Keratinocyte (primary cell): ENCODE measurements at places on chromosomes 6 and 20. TPM values are rescaled to one million over a fixed set of nuclear protein-coding genes. Genes with fewer than 3 reads are reported as not detected.

DNA sequence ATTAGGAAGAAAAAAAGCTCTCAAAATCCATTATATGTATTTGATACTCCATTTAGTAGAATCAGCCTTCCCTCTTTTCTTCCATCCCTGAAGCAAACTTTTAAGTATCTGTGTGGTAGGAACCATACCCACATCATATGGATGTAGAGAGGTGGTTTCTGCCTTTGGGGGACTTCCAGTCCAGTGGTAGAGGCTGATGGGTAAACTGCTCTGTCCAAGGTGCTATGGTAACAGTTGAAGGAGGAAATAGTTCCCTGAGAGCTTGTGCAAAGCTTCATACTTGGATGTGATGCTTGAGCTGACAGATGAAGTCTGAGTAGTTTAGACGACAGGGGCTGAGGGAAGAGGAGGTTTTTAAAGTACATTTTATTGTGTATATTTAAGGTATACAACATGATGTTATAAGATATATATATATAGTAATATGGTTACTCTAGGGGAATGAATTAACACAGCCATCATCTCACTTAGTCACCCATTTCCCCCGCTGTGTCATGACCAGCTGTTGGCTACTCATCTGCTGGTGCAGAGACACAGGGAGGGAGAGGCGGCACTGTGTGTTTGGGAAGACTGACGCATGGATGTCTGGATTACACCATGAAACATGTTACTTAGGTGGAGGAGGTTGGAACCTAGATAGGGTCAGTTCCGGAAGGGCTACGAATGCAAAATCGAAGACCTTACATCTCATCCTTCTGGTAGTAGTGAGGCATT lies 185.2 kb downstream of the FARS2 start:
- no peak for DNase-seq

DNA sequence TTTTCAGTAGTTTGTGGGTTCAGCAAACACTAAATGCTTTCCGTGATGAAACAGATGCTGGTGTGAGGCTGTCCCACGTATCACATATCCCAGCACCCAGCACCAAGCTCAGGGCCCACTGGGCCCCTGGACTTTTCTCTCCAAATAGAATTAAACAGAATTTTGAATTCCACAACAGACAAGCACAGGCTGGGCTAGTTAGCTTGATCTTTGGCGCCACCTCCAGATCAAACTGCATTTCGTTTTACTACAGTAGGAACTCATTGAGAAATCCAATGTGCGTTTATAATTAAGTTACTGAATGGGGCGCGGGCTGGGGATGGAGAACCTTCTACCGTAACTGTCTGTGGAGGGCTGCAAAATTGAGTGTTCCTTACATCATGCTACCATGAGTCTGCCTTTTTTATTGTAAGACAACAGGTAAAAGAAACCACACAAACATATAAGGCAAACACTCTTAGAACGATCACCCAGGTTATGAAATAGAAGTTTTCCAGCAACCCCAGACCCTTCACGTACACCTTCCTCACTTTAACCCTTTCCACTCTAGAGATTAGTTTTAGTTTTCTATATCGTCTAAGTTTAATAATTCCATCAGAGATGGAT lies 107.8 kb downstream of the ZFP64 start:
- no peak for DNase-seq

DNA sequence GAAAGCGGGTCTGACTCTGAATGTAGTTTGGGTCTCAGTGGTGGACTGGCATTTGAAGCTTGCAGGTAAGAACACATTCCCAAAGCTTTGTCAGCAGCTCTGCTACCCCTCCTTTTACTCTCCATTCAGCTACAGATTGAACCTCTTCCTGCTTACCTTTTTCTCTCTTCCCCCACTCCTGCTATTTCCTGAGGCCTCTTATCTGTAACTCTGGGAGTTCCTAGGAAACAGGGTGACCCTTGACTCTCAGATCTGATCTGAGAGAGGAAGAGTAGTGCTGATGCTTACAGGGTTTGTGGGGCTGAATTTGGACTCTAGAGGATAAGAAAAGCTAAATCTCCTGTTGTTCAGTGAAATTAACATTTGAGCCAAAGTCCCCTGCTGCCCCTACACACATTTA lies 21.4 kb downstream of the BRPF3 start:
- DNase-seq, result no peak

- no peak for DNase-seq
Observed at GRCh38 chr6:108174371-108175175, 8.8 kb downstream of the NR2E1 start.

DNA sequence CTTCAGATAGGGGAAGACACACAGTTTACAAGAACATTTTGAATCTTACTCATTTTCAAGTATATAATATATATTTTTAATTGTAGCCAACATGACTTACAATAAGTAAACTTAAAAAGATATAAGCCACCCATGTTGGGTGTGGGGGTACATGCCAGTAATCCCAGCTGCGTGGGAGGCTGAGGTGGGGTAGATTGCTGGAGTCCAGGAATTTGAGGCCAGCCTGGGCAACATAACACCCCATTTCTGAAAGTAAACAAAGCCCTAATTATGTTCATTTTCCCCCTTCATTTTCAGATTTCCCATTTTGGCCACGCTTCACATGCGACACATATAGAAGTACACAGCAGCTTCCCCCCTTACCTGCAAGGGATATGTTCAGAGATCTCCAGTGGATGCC lies 30.5 kb downstream of the SERPINB6 start:
- DNase-seq, result no peak

GRCh38 chr6:2921520-2922115 lies 18.5 kb upstream of the SERPINB9 start:
- DNase-seq, result no peak

GRCh38 chr6:35078226-35078850 lies 62.8 kb downstream of the TCP11 start:
- DNase-seq, result no peak

GRCh38 chr20:25544734-25545133 lies 40.6 kb downstream of the NINL start:
- no peak for DNase-seq

DNA sequence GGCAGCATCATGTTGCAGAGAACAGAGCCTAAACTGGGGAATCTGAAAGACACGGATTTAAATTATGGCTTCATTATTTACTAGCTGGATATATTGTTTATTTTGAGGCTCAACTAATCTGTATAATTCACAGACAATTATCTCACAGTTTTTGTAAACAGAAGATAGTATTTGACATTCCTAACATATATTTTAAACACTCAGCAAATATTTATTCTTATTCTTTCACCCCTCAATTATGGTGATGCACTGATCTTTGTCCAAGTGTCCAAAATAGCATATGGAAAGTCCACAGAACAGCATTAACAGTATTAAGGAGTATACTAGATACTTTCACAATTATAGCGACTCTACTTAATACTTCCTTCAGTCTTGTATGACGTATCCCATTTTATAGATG lies 257.0 kb downstream of the ADGRG6 start:
- DNase-seq, result no peak

GRCh38 chr6:17962436-17963031 lies 24.9 kb downstream of the KIF13A start:
- peak; percentile 79 for DNase-seq

DNA sequence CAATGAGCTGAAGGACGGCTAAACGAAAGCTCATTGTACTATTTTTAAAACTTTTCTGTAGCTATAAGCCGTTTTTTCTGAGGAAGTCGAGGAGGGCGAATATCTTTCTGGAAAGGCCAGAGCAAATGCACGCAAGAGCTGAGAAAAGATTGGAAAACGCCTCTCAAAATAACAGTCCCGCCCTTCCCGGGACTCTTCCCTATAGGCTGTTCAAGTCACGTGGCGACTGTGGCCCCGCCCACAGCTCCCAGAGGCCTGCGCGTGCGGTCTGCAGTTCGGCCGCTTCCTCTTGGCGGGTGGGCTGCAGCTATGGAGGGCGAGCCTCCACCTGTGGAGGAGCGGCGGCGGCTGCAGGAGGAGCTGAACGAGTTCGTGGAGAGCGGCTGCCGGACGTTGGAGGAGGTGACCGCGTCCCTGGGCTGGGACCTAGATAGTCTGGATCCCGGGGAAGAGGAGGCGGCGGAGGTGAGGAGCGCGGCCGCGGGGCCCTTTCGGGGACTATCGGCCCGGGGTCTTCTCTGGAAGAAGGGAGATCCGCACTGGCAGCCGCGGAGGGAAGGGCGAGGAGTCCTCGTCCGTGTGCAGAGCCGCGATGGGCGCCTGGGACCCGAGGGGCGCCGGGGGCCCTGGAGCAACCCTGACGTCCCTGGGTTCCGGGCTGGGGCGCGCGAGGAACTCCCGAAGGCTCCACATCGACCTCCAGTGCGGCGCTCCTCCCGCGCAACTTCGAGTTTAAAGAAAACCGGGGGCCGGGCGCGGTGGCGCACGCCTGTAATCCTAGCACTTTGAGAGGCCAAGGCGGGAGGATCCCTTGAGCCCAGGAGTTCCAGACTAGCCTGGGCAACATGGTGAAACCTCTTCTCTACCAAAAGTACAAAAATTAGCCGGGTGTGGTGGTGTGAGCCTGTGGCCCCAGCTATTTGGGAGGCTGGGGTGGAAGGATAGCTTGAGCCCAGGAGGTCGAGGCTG lies at the start of gene SNRNP48:
Gene SNRNP48, plus strand, starts transcription at position 250 of the 969 bp plus-strand sequence. Its CDS starts 60 bp downstream, at position 310.
- peak; percentile 48 for DNase-seq

- DNase-seq, result no peak
Observed at GRCh38 chr6:56802584-56802983, 152.3 kb upstream of the BEND6 start.

GRCh38 chr6:99993533-99994251 lies at the start of gene MCHR2:
TSS of gene MCHR2 (minus strand) at chr6:99994223. CDS start at chr6:99956147, 38,076 bp downstream.
- no peak for DNase-seq

- DNase-seq, result no peak
Observed at GRCh38 chr20:64111841-64112641, 4.7 kb upstream of the NPBWR2 start.

DNA sequence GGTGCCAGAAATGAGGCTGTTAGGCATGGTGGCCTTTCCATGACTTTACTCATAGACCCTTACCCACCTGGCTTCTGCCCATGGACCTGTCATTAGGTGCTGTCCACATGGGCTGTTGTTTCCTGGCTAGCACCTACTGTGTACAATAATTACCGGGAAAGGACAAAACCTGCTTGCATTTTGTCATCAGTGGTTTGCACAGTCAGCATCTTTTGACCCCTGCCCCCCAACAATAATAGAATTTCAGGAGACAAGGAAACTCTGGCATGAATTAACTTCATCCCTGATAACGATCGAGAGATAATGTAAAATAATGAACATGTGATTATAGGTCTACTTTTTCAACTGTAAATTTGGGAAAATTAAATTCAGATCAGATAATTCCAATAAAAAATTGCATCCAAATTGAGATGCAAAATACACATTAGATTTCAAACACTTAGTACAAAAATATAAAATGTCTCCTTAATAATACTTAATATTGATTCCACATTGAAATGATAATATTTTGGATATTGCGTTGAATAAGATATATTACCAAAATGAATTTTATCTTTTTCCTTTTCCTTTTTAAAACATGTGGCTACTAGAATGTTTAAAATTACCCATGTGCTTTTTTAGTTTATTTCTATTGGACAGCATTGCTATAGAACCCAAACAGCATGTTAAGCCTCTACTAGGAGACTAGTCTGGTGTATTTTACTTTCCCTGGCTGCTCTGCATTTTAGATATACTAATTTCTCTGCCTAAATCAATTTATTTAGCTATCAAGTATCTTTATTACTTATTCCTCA lies 12.4 kb downstream of the ANKRD66 start:
- DNase-seq, result no peak

SLC22A16 gene
- 0.04 TPM in 1 of 3 replicates, not detected in the others for polyA plus RNA-seq

SLC35F1 gene
- polyA plus RNA-seq, result not detected in 3 replicates

ANGPT4 gene
- not detected in 3 replicates for polyA plus RNA-seq

B4GALT5 gene
- 20.1 to 27.8 TPM (median 23.5 TPM) in 3 replicates for polyA plus RNA-seq

RIPPLY2 gene
- polyA plus RNA-seq, result 0.37 to 0.76 TPM (median 0.60 TPM) in 3 replicates
